ENCODE measurements at places on chromosomes 7 and 10.

- DNase-seq, result no peak
Measured at GRCh38 chr10:53601260-53601875, 828.8 kb upstream of the MBL2 start.

DNA sequence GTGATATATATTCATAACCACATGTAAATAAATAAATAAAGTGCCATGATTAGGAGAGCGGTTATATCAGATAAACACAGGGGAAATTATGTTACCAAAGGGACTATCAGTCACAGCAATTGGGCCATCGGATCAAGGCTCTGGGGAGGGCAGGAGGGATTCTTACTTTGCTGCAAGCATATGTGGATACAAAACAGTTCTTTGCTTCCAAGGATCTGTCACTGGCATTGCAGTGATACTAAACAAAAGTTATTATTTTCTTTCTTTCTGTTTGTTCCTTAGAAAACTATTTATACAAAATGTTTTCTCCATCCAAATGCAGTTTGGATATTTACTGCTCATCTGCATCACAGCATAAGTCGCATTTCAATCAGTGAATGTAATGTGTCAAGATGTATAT is 188.4 kb upstream of the MGMT start:
- no peak for DNase-seq

DNA sequence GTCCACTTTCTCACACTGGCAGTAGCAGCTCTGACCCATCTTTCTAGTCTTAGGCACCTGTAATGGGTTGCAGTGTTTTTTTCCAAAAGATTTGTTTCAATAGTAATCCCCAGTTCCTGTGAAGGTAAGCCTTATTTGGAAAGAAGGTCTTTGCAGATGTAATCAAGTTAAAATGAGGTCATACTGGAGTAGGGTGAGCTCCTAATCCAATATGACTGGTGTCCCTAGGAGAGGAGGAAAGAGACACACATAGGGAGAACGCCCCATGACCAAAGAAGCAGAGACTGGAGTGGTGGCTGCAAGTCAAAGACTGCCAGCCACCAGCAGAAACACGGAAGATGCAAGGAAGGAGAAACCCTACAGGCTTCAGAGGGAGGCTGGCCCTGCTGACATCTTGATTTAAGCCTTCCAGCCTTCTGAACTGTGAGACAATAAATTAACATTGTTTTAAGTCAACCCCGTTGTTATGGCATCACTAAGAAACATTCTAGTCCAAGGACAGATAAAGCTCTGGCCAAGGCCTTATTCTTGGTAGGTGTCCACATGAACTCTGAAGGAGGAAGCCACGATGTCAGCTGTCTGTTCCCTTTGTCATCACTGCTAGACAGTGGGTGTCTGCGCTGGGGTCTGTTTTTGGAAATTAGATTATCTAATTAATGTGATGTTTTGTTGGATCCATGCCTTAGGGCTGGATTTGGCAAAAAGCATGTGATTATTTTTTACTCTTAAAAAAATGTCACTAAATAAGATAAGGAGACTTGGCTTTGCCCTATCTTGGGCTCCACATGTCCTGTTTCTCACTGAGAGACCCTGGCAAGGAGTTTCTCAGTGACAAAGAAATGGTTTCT is 214.9 kb downstream of the KCNMA1 start:
- DNase-seq, result no peak

GRCh38 chr7:44102846-44103565 is 1.1 kb upstream of the AEBP1 start:
- no peak for DNase-seq

- no peak for DNase-seq
Measured at GRCh38 chr7:129008645-129009414, 46.1 kb downstream of the TNPO3 start.

- DNase-seq, result no peak
Measured at GRCh38 chr10:75649466-75649865, 218.0 kb downstream of the LRMDA start.

DNA sequence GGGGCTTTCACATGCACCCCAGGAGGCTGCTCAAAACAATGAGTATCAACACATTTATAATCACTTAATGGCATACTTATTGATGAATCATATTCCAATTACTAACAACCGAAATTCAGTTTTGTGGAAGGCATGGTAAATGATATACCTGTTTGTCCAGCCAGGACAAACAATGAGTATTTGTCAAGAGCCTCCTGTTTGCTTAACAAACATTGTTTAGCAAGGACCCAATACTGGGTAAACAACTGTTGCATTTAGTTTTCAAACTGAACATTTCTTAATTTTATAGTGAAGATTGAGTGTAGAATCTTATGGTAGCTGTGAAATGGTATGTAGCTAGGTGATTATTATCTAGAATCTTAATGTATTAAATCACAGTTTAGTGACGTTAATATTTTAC is 473.7 kb downstream of the ATRNL1 start:
- DNase-seq, result no peak

- DNase-seq, result no peak
Measured at GRCh38 chr10:49762566-49762877, 399 bp upstream of the OGDHL start.

- DNase-seq, result no peak
Measured at GRCh38 chr10:14653271-14654161, 121.2 kb downstream of the FAM107B start.

- DNase-seq, result no peak
Measured at GRCh38 chr7:65820287-65820950, 52.5 kb upstream of the VKORC1L1 start.

DNA sequence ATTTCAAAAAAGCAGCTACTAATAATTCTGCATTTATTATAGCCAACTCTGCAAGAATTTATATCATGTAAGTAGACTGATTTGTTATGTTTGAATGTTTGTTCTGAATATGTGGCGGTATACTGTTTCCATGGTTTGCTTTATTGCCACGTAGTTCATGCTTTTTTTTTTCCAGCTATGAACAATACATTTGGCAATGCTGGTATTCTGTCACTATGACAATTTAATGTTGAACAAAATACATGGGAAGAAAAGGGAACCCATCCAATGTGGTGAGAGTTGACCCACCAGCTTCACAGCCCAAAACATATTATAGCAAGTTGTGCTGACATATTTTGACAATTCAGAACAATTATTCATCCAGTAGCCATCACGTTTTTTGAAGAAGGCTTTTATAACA is 145.6 kb downstream of the CCDC71L start:
- no peak for DNase-seq

DNA sequence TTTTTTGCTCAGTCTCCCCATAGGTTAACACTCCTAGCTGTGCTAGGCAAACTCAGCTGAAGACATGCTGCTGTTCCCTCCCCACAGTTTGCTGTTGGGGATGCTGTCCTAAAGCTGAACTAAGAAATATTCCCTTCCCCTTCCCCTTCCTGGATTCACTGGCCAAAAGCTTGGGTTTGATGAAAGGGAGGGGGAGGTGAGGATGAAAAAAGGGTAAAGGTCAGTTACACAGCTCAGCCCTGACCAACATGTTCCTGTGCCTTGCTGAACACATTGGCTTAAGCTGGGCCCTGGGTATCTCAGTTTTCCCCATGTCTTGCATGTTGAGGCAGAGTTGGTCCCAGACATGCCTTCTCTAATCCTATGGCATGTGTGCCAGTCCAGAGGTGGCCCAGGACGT is 15.3 kb downstream of the CCM2 start:
- no peak for DNase-seq

DNA sequence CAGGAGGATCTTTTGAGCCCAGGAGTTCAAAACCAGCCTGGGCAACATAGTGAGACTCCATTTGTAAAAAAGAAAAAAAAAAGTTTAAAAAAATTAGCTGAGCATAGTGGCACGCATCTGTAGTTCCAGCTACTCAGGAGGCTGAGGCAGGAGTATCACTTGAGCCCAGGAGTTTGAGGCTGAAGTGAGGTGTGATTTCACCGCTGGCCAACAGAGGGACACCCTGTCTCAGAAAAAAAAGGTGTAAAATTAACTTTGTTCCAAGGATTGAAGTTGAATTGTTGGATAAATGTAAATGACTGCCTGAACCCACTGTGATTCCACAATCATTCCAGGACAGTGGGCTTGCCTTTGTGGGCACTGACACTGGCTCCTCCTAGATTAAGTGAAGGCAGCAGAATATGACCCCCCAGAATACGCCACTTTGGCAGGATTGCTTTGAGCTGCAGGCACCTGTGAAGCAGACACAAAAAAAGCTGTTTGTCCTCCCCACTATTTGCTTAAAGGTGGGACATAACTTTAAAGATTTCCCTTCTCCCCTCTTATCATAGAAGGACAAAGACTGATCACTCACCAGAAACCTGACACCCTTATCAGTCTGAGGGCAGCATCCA is 57.2 kb upstream of the FOXI2 start:
- no peak for DNase-seq

GRCh38 chr10:45550903-45551786 is 121.4 kb downstream of the ZFAND4 start:
- no peak for DNase-seq

DNA sequence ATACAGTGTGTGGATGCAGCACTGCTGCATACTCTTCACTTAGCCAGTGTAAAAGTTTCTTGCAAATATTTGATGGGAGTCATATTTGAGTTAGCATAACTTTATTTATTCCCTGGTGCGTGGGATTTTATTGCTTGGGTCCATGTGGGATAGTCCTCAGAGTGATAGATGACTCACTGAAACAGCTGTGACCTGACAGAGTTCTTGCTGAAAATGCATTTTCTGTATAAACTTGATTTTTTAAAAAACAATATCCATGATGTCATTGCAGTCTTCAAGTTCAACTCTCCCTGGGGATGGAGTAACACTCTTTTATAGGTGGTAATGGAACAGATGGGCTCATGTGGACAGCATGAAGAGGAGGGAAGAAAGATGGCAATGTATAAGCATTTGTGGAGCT is 310.0 kb downstream of the PPP1R3A start:
- DNase-seq, result no peak

GRCh38 chr7:47327346-47327697 is 254.6 kb downstream of the TNS3 start:
- no peak for DNase-seq

Data from posterior cingulate gyrus (tissue), 11 donors.